HFFc6 (cell line): ENCODE measurements at places on chromosomes 5 and 9. TPM values are rescaled to one million over a fixed set of nuclear protein-coding genes. Genes with fewer than 3 reads are reported as not detected.

FSTL4 gene
- total RNA-seq, result not detected in 3 replicates

TPRN gene
- 11.5 to 15.3 TPM (median 13.7 TPM) in 3 replicates for total RNA-seq

SLC25A2 gene
- total RNA-seq, result 0.21 to 0.24 TPM in 2 of 3 replicates, not detected in the other

TICAM2 gene
- 9.9 to 13.6 TPM (median 10.2 TPM) in 3 replicates for total RNA-seq

DAP gene
- 255 and 324 TPM in 2 replicates for total RNA-seq

CDKN2A gene
- 53.9 to 124 TPM (median 77.9 TPM) in 3 replicates for total RNA-seq

GRXCR2 gene
- total RNA-seq, result not detected in 2 replicates

LCN12 gene
- 0.18 TPM in 1 of 3 replicates, not detected in the others for total RNA-seq

SLC4A9 gene
- total RNA-seq, result not detected in 3 replicates

MLANA gene
- total RNA-seq, result not detected in 3 replicates

PDE6A gene
- total RNA-seq, result not detected in 3 replicates

PCDHGB1 gene
- total RNA-seq, result 2.4 to 3.6 TPM (median 2.6 TPM) in 3 replicates

FBP2 gene
- not detected in 3 replicates for total RNA-seq

CCDC171 gene
- total RNA-seq, result 0.54 and 0.73 TPM in 2 replicates

CCDC180 gene
- total RNA-seq, result 0.39 to 1.4 TPM (median 1.3 TPM) in 3 replicates

PCDHA1 gene
- 0.14 to 0.35 TPM in 2 of 3 replicates, not detected in the other for total RNA-seq

MEIKIN gene
- total RNA-seq, result not detected in 3 replicates

HTR4 gene
- total RNA-seq, result not detected in 3 replicates

F12 gene
- total RNA-seq, result 0.51 to 1.1 TPM (median 0.87 TPM) in 3 replicates

LHX3 gene
- total RNA-seq, result not detected in 3 replicates

FRMD3 gene
- total RNA-seq, result 4.0 to 11.3 TPM (median 7.4 TPM) in 3 replicates
